Pancreas (tissue), 10 donors: ENCODE measurements at places on chromosomes 6 and 20.
A peak's percentile ranks its signal among the peaks of the same experiment; 100 is the strongest.

DNA sequence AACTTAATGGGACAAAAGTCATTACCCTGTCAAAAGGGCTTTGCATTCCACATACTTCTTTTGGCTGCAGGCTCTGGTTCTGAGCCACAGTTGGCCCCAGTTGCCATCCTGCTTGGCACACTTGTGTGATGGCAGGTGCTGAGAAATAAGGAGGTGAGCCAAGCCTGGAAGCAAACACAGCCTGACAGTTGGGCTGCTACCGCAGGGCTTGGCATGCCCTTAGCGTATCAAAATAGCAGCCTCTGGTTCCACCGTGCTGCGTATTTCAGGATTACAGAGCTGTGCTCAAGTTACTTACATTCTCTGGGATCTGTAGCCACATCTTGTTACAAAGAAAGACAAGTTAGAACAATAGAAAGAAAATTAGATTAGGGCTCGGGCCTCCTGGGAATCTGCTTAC lies 11.1 kb downstream of the MTHFD1L start:
- DNase-seq = peak; percentile 84

DNA sequence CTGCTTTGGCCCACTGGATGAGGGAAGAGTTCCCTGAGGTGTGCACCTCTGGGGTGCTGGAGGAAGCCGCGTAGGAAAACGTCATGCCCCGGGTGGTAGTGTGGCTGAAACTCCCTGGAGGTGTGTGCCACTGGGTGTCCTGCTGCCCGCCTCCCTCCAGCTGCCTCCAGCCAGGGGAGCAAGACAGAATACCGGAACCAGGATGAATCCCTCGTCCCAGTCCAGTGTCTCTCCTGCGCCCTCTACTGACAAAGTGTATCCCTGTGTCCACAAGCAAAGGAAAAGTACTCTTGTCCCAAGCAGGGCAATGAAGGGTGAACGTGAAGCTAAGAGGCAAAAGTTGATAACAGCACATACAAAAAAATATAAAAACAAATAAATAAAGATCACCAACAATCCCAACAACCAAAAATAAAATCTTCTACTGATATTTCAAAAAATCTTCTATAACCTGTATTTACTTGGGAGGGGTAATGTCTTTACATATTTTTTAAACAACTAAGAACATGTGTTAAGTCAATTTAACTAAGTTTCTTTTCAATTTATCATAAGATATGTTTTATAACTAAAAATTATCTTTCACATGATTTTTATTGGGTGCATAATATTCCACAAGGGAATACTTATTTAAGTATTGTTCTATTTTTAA lies 437.6 kb downstream of the MAFB start:
- no peak for DNase-seq

GRCh38 chr20:62426699-62427131 lies 624 bp downstream of the RBBP8NL start:
- peak; percentile 69 for DNase-seq

DNA sequence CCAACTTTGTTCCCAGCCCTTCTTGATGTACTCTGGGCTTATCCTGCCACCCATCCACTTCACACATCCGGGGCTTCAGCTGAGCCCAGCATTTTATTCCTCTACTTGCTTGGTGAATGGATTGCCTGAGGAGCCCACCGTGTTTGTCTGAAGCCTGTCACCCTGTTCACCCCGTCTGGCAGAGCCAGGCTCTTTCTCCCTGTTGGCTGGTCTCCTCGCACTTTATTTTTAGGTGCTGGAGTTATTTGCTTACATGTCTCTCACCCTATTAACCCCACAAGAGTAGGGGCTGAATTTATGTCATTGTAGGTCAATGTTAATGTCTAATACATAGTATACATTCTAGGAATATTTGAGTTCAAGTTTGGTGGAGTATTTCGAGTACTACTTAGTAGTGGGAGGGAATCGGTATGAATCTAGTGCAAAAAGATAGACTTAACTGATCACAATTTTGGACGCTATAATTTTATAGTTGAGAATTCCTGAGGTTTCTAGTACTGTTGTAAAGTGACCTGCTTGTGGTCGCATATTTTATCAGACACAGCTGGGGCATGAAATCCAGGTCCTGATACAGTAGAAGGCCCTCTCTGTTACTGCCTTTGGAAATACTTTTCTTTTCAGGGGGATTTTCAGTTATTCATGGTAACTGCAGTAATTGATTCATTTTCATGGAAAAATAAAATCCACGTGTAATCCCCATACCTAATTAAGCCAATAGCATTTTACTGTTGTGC lies 10.8 kb downstream of the JARID2 start:
- DNase-seq = no peak

- DNase-seq = no peak
Measured at GRCh38 chr6:168774381-168774780, 333.4 kb downstream of the SMOC2 start.

- DNase-seq = peak; percentile 54
Measured at GRCh38 chr20:3783068-3783489, 1.8 kb upstream of the SPEF1 start.

GRCh38 chr20:53929974-53930650 lies 140.3 kb downstream of the BCAS1 start:
- DNase-seq = no peak

DNA sequence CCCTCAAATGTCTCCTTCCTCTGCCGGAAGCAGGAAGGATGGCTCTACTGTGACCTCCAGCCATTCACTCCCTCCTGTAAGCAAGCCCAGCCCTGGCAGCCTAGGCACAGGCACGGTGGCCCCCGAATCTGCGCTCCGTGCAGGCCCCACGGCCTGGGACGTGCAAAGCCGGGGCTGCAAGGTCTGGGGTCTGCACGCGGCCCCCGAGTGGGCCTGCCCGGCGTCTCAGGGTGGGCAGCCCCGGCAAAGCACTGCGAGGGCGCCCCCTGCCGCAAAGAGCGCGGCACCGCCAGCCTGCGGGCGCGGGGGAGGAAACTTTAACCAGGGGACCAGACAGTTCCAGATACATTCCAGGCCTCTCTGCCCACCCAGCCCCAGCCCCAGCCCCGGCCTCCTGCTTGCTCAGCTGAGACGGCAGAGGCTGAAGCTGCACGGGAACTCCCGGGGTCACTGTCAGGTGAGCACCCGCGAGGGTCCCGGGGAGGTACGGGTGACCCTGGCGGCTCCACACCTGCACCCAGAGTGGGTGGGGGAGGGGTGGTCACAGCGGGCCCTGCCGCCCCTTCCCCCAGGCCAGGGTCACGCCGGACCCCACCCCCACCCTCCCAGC lies 98.8 kb downstream of the ASXL1 start:
- peak; percentile 86 for DNase-seq

GRCh38 chr6:118588626-118589025 lies 40.5 kb downstream of the PLN start:
- no peak for DNase-seq
